ENCODE measurements at places on chromosomes 7 and 10. TPM values are rescaled to one million over a fixed set of nuclear protein-coding genes. Genes with fewer than 3 reads are reported as not detected.

- H3K27ac ChIP-seq = no peak overlapping the region
- no peak for DNase-seq
- H3K4me3 ChIP-seq = no peak overlapping the region
- peaks cover 7% of the 10 kb centered on the region for H3K4me1 ChIP-seq
- no peaks in the 10 kb centered on the region for H3K27me3 ChIP-seq
- no peaks in the 10 kb centered on the region for H3K36me3 ChIP-seq
Observed at GRCh38 chr7:158530800-158531609, 56.6 kb downstream of the PTPRN2 start.

DNA sequence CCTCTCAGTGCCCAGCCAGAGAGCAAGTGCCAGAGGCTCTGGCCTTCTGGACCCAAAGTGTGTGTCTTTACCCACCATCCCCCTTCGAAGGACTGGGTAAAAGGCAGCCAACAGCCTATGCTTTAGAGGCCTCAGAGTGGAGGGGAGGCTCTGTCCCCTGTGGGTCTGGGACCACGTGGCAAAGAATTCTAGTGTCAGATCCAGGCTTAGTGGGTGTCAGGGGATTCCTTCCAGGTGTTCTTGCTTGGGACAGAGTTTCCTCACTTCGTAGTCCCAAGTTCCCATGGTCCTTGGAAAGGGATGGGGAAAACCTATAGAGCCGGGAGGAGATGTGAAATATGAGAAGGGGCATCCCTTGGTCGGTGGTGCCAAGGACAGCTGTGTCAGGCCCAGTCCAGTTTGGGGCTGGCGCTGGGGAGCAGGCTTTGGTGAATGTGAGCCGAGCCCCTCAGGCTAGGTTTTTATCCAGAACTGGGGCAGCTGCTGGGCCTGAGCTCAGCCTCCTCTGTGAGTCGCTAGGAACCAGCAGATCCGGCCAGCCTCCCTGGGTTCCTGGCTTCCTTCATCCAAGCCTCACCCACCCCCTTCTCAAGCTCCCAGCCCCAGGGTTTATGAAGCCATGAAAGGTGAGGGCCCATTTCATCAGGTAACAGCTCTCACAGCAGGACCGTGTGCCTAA, 71.2 kb downstream of the C10orf105 start:
- H3K27me3 ChIP-seq = no peaks in the 10 kb centered on the region
- no peak for DNase-seq
- H3K4me1 ChIP-seq = peaks cover 64% of the 10 kb centered on the region
- peak overlapping the region; percentile 90 for H3K27ac ChIP-seq
- H3K36me3 ChIP-seq = no peaks in the 10 kb centered on the region

GRCh38 chr7:103905997-103906396, 83.5 kb downstream of the RELN start:
- H3K4me1 ChIP-seq = no peaks in the 10 kb centered on the region
- DNase-seq = no peak
- H3K27me3 ChIP-seq = no peaks in the 10 kb centered on the region
- H3K27ac ChIP-seq = no peak overlapping the region
- H3K4me3 ChIP-seq = no peak overlapping the region

GRCh38 chr10:56836659-56837058, 475.6 kb upstream of the ZWINT start:
- no peaks in the 10 kb centered on the region for H3K36me3 ChIP-seq
- no peaks in the 10 kb centered on the region for H3K4me1 ChIP-seq
- no peak for DNase-seq
- no peaks in the 10 kb centered on the region for H3K27me3 ChIP-seq
- H3K27ac ChIP-seq = no peak overlapping the region

- H3K4me3 ChIP-seq = no peak overlapping the region
- DNase-seq = no peak
- no peaks in the 10 kb centered on the region for H3K4me1 ChIP-seq
- no peaks in the 10 kb centered on the region for H3K27me3 ChIP-seq
- no peak overlapping the region for H3K27ac ChIP-seq
Observed at GRCh38 chr10:72997099-72997498, 42.5 kb upstream of the PLA2G12B start.

- no peaks in the 10 kb centered on the region for H3K27me3 ChIP-seq
- no peak for DNase-seq
- H3K4me3 ChIP-seq = no peak overlapping the region
Observed at GRCh38 chr7:30797176-30798040, 26.2 kb downstream of the MINDY4 start.

GRCh38 chr7:15228831-15229230, 326.3 kb upstream of the DGKB start:
- H3K4me3 ChIP-seq = no peak overlapping the region
- H3K36me3 ChIP-seq = no peaks in the 10 kb centered on the region
- H3K4me1 ChIP-seq = no peaks in the 10 kb centered on the region
- no peaks in the 10 kb centered on the region for H3K27me3 ChIP-seq
- H3K27ac ChIP-seq = no peak overlapping the region

DNA sequence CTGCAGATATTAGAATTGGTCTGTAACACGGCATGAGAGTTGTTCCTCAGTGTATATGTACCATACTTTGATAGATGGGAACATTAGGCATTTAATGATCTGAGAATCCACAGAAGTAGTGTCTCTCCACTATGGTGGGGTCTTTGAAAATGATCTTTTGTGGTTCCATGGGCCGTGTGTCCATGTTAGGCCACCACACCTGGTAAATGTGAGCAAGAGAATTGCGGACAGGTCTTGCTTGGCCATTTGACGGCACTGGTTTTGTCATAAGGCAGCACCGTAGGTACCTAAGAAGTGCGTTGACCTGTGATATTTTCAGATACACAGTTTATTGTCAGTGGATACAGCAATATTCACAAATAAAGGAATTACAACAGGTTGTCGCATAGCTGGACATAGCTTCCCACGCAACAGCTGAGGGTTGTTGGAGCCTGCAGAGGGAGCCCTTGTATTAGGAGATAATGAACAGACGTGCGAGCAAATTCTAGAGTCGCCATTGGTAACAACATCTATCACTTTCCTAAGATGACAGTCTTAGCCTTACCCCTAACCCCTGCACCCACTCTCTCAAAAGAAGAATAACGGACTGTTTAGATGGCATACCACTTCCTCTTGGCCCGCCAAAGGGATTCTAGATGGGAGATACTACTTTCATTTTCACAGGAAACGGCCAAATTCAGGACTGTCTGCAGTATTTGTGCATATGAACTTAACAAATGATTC, 111.4 kb downstream of the COL28A1 start:
- no peak overlapping the region for H3K27ac ChIP-seq
- no peaks in the 10 kb centered on the region for H3K27me3 ChIP-seq
- peak; percentile 84 for DNase-seq
- peaks cover 3% of the 10 kb centered on the region for H3K4me1 ChIP-seq

DNA sequence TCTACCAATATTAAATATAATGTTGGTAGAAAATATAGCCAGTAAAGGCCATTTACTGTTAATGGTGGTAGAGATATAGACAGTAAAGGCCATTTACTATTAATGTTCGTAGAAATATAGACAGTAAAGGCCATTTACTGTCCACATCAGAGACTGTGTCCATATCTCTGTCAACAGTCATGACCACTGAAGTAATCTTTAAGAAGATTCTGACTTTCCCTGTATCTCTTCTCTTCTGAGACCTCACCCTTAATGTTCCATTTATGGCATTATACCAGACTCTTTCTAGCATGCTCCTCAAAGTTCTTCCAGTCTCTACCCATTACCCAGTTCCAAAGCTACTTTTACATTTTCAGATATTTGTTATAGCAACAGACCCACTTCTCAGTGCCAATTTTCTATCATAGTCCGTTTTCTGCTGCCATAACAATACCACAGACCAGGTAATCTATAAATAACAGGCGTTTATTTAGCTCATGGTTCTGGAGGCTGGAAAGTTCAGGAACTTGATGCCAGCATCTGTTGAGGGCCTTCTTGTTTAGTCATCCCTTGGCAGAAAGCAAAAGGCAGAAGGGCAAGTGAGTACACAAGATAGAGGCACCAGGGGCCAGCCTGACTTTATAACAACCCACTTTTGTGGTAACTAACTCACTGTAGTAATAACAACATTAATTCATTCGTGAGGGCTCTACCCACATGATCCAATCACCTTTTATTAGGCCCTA, 7.9 kb upstream of the NUDCD3 start:
- H3K27ac ChIP-seq = no peak overlapping the region
- DNase-seq = no peak
- H3K4me3 ChIP-seq = no peak overlapping the region
- no peaks in the 10 kb centered on the region for H3K27me3 ChIP-seq

- H3K27ac ChIP-seq = no peak overlapping the region
- no peaks in the 10 kb centered on the region for H3K27me3 ChIP-seq
- peaks cover 7% of the 10 kb centered on the region for H3K4me1 ChIP-seq
Observed at GRCh38 chr7:95045236-95045923, 138.0 kb downstream of the PPP1R9A start.

DNA sequence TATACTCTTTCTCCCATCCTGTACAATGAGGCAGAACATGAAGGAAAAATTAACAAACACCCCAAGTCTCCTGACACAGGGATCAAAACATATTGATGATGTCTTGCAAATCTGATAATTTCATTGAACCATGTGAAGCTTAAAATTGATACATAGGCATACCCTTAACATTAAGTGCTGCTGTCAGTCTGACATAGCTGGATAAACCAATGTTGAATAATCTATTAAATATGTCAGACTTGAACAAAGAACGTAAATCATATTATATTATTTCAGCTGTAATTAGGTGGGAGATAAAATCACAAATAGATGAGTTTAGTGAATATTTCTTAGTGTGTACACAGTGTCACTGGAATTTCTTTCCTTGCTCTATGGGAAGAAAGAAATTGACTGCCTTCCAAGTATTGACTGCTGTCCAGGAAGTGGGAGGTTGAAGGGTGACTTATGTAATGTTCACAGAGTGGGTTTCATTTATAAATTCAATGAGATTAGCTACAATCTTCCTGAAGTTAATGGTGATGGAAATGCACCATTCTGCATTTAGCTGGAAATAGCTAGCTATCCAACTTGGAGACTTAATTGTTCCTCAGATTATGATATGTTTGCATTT, 170.8 kb downstream of the AUTS2 start:
- DNase-seq = no peak
- H3K4me3 ChIP-seq = no peak overlapping the region
- peaks cover 25% of the 10 kb centered on the region for H3K4me1 ChIP-seq
- no peaks in the 10 kb centered on the region for H3K36me3 ChIP-seq

GRCh38 chr10:50517626-50518025, 106.1 kb downstream of the SGMS1 start:
- H3K4me3 ChIP-seq = no peak overlapping the region
- no peak for DNase-seq
- H3K4me1 ChIP-seq = no peaks in the 10 kb centered on the region

DNA sequence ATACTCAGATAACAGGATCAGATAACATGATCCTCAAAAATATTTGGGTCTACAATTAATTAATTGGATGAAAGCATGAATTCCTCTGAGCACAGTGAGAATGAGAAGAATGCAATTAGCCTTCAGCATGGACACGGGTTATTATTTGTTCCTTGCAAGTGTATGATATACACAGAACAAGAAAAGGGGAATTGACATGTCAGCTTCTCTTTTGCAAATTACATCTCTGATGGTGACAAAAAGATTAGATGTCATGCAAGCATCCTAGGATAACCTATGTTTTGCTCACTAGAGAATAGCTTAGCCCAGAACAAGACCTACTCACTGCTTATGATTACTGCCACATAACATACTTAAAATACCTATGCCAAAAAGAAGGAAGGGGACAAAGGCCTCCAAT, 120.3 kb downstream of the ABLIM1 start:
- no peaks in the 10 kb centered on the region for H3K27me3 ChIP-seq
- no peak for DNase-seq
- no peaks in the 10 kb centered on the region for H3K36me3 ChIP-seq
- no peak overlapping the region for H3K27ac ChIP-seq

GRCh38 chr7:75667938-75668337, 70.8 kb downstream of the HIP1 start:
- no peaks in the 10 kb centered on the region for H3K36me3 ChIP-seq
- no peak overlapping the region for H3K27ac ChIP-seq
- H3K4me1 ChIP-seq = peaks cover 2% of the 10 kb centered on the region
- H3K4me3 ChIP-seq = no peak overlapping the region

- DNase-seq = no peak
- no peaks in the 10 kb centered on the region for H3K27me3 ChIP-seq
Observed at GRCh38 chr10:114441107-114441506, 36.8 kb upstream of the AFAP1L2 start.

DNA sequence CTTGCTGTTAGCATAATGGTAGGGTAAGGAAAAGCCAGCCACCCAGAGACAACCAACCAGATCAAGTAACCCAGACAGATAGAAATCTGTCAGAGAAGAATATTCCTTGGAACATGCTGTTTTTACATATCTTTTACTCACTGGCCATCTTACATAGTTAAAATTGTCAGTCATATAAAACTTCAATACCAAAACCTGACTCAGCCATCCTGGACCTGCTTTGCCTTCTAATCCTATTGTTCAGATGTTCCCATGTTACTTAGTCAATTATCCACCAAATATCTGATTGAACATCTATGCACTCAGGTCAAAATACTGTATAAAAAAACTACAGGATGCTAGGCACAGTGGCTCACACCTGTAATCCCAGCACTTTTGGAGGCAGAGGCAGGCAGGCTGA, 466.5 kb upstream of the NRP1 start:
- H3K36me3 ChIP-seq = no peaks in the 10 kb centered on the region
- H3K27ac ChIP-seq = no peak overlapping the region
- no peaks in the 10 kb centered on the region for H3K27me3 ChIP-seq
- no peaks in the 10 kb centered on the region for H3K4me1 ChIP-seq

DNA sequence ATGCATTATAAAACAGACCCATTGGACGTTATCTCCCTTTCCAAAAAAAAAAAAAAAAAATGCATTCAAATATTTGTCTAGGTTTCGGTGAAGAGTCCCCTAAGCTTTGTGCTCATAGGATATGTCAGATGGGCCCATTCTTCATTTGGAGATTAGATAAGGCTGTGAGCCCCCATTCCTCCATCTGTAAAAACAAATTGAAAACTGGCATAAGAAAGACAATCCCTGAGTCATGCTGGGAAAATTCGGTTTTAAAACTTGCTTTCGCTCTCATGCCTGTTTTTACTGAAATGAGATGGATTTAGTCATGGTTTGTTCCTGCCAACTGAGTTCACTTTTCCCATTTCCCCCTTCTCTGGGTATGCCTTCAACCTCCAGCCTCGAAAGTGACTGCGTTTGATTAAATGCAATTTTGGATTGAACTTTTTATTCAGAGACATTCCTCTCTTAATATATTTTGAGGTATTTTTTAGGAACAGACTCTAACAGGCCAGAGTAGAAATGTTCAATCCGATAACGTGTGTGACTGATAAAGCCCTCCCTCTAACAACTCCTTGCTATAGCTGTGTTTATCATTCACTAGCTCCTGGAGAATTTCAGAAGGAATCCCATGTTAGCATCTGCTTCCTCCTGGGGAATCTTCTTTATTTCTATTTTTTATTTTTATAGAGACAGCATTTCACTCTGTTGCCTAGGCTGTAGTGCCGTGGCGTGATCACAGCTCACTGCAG, 190.9 kb upstream of the LYZL2 start:
- no peaks in the 10 kb centered on the region for H3K4me1 ChIP-seq
- no peak overlapping the region for H3K4me3 ChIP-seq
- no peaks in the 10 kb centered on the region for H3K36me3 ChIP-seq
- no peak overlapping the region for H3K27ac ChIP-seq

Gene WDR86
- not detected for total RNA-seq

Gene PNLIP
- total RNA-seq = not detected

Gene TRIM4
- 20.9 TPM for total RNA-seq

Gene CYP26C1
- total RNA-seq = 0.30 TPM

Gene VPS50
- 6.3 TPM for total RNA-seq

Gene EDRF1
- 26.5 TPM for total RNA-seq

Gene ACBD7
- total RNA-seq = 0.63 TPM

Gene RBP3
- not detected for total RNA-seq

Gene BAMBI
- total RNA-seq = not detected

Measured in Karpas-422 (cell line).